ENCODE measurements at places on chromosomes 6 and 20.

- DNase-seq = no peak
These were observed 14.6 kb upstream of the MRPS18A start for GRCh38 chr6:43702171-43702533.

DNA sequence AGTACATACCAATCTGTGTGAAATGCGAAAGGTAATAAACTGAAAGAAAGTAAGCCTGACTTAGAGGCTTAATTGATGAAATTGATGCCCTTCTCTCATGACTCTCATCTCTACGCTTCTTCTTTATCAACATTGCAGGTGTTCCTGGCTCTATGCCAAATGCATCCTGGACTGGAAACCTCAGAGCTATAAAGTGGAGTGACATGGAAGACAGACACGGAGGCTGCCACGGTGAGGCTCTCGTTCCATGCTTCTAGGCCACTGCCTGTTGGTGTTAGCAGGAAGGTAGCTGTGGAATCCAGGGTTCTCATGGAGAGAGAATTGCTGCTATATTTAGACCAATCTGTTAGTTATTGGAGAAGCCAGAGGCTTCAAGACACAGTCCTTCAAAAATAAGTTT, 73.2 kb downstream of the C6orf52 start:
- DNase-seq = no peak

DNA sequence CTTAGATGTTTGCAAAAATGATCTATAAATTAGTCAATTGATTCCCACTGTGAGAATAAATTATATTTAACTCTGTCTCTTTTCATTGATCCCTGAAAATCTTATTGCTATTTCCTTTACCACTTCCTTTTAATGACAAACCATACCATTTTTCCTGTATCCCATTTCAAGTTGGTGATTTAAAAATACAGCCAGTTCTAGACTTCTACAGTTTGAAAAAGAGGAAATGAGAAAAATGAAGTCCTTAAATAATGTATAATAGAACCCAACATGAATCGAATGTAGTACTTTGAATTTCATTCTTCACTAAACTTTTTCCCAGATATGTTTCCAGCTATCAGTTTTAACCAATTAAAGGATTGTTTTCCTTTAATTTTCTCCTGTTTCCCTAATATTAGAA, 29.5 kb upstream of the SDHAF4 start:
- DNase-seq = no peak

DNA sequence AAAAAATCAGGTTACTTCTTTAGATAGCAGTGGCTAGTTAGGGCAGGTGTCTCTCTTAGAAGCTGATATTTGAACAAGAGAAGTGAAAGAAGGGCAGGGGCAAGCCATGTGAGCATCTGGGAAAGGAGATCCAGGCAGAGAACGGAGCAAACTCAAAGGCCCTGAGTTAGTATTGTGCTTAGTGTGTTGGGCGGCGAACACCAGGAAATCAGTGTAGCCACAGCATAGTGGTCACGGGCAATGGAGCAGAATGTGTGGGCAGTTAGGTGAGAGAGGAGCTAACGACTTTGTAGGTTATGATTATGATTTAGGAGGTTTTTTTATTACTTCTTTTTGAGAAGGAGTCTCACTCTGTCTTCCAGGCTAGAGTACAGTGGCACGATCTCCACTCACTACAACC, 229.3 kb downstream of the TMEM242 start:
- DNase-seq = no peak

GRCh38 chr20:39822667-39823066, 860.5 kb downstream of the DHX35 start:
- no peak for DNase-seq

- DNase-seq = no peak
These were observed 164.1 kb downstream of the TFAP2A start for GRCh38 chr6:10250655-10251220.

Data from stimulated activated naive CD4-positive, alpha-beta T cell treated with Interleukin-2 at 50 U/mL for 16 hours (primary cell).